ENCODE measurements at places on chromosomes 4 and X.

- no peak for DNase-seq
Measured at GRCh38 chrX:124341396-124342132, 4.8 kb upstream of the SH2D1A start.

- no peak for DNase-seq
Measured at GRCh38 chr4:155914782-155915181, 11.3 kb downstream of the TDO2 start.

DNA sequence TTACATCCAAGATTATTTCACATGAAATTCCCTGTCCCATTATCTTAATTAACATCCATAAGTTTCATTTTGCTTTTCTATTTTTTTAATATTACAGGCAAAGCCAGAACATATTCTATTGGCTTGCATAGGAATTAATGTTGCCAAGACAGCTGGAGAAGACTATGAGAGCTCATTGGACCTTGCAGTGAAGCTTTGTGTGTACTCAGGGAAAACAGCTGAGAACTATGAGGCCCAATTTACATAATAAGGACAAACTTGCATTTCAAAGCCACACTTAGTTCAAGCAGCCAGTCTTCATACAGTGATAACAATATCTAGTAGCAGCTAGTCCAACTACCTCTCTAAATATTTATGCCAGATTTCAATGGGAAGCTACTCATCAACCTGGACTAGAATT is 134.4 kb downstream of the DDX53 start:
- DNase-seq = no peak

DNA sequence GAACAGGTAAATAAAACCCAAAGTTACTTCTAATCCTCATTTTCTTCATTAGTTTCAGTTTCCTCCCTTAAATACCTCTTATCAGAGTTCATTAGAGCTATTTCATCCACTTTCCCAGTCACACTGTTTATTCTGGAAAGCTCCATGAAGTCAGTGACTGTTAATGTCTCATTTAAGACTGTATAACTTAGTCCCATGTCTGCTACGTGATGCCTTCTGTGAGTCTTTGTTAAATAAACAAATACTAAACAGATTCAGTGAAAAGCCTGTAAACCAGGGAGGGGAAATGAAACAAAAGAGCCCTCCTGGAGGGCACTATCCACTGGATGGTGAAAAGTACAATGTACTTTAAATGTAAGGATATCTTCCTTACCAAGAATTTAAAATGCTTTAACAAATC is 24.7 kb downstream of the ACE2 start:
- DNase-seq = no peak

DNA sequence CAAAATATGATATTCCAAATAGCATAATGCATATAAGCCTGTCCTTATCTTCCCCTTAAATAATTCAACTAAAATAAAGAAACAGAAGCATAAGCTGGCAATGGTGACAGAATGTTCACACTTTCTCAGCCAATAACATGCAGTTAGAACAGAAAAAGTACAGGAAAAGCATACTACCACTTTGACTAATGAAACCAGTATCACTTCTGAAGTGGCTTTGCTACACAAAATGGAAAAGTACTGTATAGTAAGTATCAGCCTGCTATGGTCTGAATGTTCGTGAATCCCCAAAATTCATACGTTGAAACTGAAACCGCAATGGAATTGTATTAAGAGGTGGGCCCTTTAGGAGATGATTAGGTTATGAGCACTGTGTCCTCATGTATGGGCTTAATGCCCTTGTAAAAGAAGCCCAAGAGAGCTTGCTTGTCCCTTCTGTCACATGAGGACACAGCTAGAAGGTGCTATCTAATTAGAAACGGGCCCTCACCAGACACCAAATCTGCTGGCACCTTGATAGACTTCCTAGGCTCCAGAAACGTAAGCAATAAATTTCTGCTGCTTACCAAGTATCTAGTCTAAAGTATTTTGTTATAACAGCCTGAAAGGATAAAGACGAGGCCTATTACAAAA is 102.6 kb downstream of the PRDM5 start:
- DNase-seq = no peak

GRCh38 chr4:134935320-134935719 is 733.7 kb upstream of the PABPC4L start:
- DNase-seq = no peak

- DNase-seq = no peak
Measured at GRCh38 chrX:104566681-104567501, 892 bp downstream of the IL1RAPL2 start.

- DNase-seq = no peak
Measured at GRCh38 chr4:173170182-173170778, 1.7 kb downstream of the GALNT7 start.

DNA sequence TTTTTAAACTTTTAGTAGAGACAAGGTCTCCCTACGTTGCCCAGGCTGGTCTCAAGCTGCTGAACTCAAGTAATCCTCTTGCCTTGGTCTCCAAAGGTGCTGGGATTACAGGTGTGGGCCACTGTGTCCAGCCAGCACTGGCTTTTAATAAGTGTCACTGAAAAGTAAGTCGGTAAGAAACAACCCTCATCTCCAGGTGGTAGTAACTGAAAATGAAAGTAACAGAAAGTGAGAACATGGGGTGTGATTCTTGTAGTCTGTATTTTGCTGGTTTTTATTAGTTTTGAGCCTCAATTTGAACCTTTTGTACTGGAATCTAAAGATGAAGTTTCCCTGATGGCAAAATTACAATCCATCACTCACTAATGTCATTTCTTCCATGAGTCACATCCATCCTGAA is 238.1 kb upstream of the AGA start:
- no peak for DNase-seq

GRCh38 chrX:45850197-45850774 is 649.6 kb upstream of the DIPK2B start:
- DNase-seq = no peak

GRCh38 chrX:40964633-40965586 is 120.3 kb upstream of the USP9X start:
- DNase-seq = no peak

- no peak for DNase-seq
Measured at GRCh38 chr4:108725457-108725856, 37.4 kb downstream of the ETNPPL start.

GRCh38 chr4:185592845-185593488 is 57.7 kb upstream of the PDLIM3 start:
- no peak for DNase-seq

- DNase-seq = no peak
Measured at GRCh38 chrX:123348468-123348867, 164.4 kb downstream of the GRIA3 start.

- no peak for DNase-seq
Measured at GRCh38 chr4:93384241-93384640, 444.3 kb upstream of the ATOH1 start.

- no peak for DNase-seq
Measured at GRCh38 chrX:1534301-1535168, 2.5 kb downstream of the P2RY8 start.

DNA sequence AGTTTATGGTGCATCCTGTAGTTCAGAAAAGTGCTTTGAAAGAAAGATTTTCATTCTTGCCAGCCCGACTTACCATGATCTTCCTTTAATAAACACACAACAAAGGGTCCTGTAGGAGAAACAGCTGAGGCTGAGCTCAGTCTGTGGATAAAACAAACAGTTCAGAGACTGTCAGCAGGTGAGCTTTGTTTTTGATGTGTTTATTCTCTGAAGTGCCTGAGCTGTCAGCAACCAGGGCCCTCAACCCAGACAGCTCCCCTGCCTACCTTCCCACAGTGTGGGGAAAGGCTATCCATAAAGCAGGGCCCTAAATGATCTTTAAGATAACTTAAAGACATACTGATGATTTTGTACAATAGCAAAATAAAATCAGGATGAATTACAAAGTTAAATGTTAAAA is 459.2 kb upstream of the GALNT7 start:
- no peak for DNase-seq

GRCh38 chr4:143345356-143345755 is 8.7 kb downstream of the GAB1 start:
- DNase-seq = no peak

DNA sequence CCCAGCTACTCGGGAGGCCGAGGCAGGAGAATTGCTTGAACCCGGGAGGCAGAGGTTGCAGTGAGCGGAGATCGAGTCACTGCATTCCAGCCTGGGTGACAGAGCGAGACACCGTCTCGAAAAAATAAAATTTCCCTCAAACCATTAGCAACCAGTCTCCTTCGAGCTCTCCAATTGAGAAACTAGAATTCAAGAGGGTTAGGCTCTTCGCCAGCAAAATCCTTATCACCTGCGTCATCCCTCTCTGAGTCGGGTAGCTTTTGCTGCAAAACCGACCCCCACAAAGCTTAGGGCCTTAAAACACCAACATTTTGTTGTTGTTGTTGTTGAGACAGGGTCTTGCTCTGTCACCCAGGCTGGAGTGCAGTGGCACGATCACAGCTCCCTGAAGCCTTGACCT is 75.1 kb upstream of the DDX3X start:
- DNase-seq = no peak

Measured in kidney epithelial cell (primary cell).